ENCODE measurements at places on chromosomes 5 and 9.

GRCh38 chr9:122356627-122357026 lies 14.2 kb upstream of the PTGS1 start:
- no peak for DNase-seq

GRCh38 chr5:34599471-34600117 lies 56.5 kb upstream of the RAI14 start:
- DNase-seq, result no peak

GRCh38 chr5:54997081-54997480 lies 11.7 kb upstream of the ESM1 start:
- no peak for DNase-seq

- no peak for DNase-seq
Measured at GRCh38 chr5:173175523-173175922, 31.2 kb downstream of the BNIP1 start.

GRCh38 chr9:105968811-105969466 lies 274.6 kb downstream of the TMEM38B start:
- no peak for DNase-seq

GRCh38 chr9:3497401-3497800 lies 28.4 kb downstream of the RFX3 start:
- no peak for DNase-seq
